ENCODE measurements at places on chromosomes 3 and 15. TPM values are rescaled to one million over a fixed set of nuclear protein-coding genes. Genes with fewer than 3 reads are reported as not detected.

ZNF385D gene
- not detected for total RNA-seq

ISLR gene
- 0.12 TPM for total RNA-seq

NLGN1 gene
- total RNA-seq: not detected

SPSB4 gene
- total RNA-seq: not detected

RTP1 gene
- not detected for total RNA-seq

ARL8B gene
- total RNA-seq: 61.3 TPM

PLOD2 gene
- total RNA-seq: 0.90 TPM

SEMA3F gene
- total RNA-seq: not detected

ALDH1L1 gene
- total RNA-seq: 0.21 TPM

TLR9 gene
- 2.3 TPM for total RNA-seq

HESX1 gene
- total RNA-seq: 0.62 TPM

PIGZ gene
- total RNA-seq: 1.7 TPM

RTP3 gene
- total RNA-seq: not detected

TUSC7 gene
- not detected for total RNA-seq

KCNAB1 gene
- total RNA-seq: not detected

ISLR2 gene
- total RNA-seq: 0.62 TPM

NEK11 gene
- 2.7 TPM for total RNA-seq

MME gene
- not detected for total RNA-seq

FBLN2 gene
- 1.1 TPM for total RNA-seq

ITIH3 gene
- total RNA-seq: not detected
